ENCODE measurements at places on chromosomes 7 and 10. TPM values are rescaled to one million over a fixed set of nuclear protein-coding genes. Genes with fewer than 3 reads are reported as not detected.

GRCh38 chr10:117884093-117884492 lies 162.6 kb downstream of the RAB11FIP2 start:
- DNase-seq: no peak
- no peak overlapping the region for H3K27ac ChIP-seq
- no peaks in the 10 kb centered on the region for H3K36me3 ChIP-seq
- no peak overlapping the region for H3K4me3 ChIP-seq
- H3K27me3 ChIP-seq: no peaks in the 10 kb centered on the region

DNA sequence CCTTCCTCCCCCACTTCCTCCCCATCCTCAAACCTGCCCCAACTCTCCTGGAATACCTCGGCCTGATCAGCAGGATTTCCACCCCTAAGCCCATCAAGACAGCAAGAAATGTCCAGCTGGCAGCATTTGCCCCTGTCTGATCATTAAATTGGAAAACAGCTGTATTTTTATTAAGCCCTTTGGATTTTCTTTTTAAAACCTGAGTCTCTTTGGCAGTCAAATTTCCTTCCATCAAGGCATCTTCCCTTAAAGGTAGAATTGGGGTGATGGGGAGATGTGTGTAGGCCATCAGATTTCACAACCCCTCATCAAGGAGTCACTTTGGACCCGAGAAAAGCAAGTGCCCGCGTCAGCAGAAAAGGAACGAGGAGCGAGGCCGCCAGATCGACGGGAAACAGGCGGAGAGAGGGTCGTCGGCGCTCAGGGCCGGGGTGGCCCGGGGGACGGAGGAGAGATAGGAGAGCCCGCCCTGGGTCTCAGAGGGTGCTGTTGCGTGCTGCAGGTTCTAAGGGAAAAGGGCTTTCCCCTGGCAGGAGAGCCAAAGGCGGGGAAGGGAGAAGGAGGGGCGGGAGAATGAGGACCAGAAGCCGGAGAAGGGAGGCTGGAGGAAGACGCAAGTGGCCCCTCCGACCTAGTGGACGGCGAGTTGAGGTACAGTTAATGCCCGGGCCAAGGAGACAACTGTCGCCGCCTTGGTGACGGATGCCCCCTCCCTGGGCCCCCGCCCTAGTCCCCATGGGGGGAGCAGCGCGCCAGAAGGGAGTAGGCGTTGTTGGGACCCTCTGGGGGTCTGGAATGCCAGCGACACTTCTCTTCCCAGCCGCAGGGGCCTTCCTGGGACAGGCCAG lies 11.5 kb upstream of the GATA3 start:
- peak; percentile 20 for DNase-seq
- H3K4me1 ChIP-seq: peaks cover 74% of the 10 kb centered on the region
- no peak overlapping the region for H3K27ac ChIP-seq

- no peak overlapping the region for H3K27ac ChIP-seq
- peaks cover 15% of the 10 kb centered on the region for H3K36me3 ChIP-seq
- no peak overlapping the region for H3K4me3 ChIP-seq
- no peak for DNase-seq
- H3K4me1 ChIP-seq: no peaks in the 10 kb centered on the region
These were observed 39.0 kb upstream of the ADRA2A start for GRCh38 chr10:111037858-111038257.

DNA sequence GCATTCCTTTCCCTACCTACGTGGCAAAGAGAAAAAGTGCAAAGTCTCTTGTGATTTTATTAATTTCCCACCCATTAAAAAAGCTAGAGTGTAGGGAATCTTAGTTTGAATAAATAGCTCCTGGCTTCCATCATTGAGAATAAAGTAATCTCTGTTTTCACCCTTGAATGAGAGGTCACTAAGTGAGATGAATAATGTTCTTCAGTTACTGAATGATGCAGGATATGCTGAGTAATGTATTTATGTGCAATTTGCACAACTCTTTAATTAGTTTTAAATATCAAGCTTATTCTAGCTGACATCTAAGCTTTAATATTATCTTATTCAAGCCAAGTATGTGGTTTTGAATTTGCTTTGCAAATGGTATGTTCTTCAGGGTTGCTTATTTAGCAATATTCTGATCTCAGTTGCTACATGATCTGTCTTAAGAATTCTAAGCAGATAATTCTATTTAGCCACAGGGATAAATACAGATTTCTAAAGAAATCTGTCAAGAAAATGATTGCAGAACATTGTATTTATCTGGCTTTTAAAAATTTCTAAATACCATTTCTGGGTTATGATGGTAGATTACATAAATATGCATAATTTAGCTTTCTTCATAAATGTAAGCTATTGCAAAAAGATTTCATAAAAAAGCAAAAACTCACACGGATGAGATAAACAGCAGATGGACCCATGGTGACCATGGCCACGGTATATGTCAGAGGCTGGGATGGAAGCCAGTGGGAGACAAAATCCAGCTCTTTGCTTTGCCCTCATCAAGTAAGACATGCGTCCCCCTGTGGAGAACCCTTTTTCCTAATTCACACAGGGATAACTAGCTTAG lies 141.0 kb downstream of the MACC1 start:
- no peak for DNase-seq
- no peaks in the 10 kb centered on the region for H3K27me3 ChIP-seq
- H3K4me3 ChIP-seq: no peak overlapping the region
- no peaks in the 10 kb centered on the region for H3K4me1 ChIP-seq
- H3K27ac ChIP-seq: no peak overlapping the region
- no peaks in the 10 kb centered on the region for H3K36me3 ChIP-seq

DNA sequence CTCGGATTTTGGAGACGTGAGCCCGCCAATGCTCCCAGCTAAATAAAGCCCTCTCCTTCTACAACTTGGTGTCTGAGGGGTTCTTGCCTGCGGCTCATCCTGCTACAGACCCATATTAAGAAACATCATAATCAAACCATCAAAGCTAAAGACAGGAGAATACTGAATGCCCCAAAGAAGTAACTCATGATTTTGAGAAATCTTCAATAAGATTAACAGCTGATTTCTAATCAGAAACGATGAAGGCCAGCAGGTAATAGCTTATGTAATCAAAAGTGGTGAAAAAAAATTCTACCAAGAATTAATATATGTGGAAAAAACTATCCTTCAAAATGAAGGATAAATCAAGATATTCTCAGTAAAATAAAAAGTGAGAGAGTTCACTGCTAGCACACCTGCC lies 130.3 kb downstream of the DNAJC1 start:
- H3K36me3 ChIP-seq: peaks cover 21% of the 10 kb centered on the region
- DNase-seq: no peak
- H3K27me3 ChIP-seq: no peaks in the 10 kb centered on the region
- H3K4me1 ChIP-seq: no peaks in the 10 kb centered on the region
- H3K27ac ChIP-seq: no peak overlapping the region

DNA sequence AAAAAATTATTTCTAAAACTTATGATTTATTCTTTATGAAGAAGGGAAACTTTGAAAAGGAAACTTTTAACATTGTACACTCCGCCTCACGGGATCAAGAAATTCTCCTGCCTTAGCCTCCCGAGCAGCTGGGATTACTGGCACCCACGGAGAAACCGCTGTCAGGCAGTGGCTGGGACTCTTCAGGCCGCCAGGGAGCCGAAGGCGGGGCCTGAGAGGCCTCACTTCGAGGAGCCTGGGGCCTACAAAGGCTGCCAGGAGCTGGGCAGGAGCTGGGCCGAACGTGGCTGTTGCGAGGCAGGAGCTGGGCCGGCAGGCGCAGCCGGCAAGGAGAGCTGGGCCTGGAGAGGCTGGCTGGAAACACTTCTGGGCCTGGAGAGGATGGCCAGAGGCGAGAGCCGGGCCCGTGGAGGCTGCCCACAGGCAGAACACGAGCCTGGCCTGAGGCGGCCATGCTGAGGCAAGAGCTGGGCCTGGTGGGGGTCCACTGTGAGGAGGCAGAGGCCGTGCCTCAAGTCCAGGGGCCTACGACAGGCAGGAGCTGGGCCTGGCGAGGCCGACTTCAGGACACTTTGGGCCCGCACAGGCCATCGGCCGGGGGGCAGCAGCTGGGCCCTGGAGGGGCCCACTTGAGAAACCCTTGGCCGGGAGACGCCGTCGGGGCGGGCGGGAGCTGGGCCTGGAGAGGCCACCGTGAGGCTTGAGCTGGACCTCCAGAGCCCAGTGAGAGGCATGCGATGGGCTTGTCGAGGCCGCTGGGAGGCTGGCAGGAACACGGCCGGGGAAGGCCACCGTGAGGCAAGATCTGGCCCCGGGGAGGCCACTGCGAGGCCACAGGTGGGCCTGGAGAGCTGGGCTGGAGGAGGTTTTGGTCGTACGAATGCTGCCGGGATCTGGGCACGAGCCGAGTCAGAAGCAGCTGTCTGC lies 23.7 kb downstream of the MDH2 start:
- peaks cover 4% of the 10 kb centered on the region for H3K36me3 ChIP-seq
- H3K27ac ChIP-seq: no peak overlapping the region
- DNase-seq: no peak
- peaks cover 5% of the 10 kb centered on the region for H3K27me3 ChIP-seq

DNA sequence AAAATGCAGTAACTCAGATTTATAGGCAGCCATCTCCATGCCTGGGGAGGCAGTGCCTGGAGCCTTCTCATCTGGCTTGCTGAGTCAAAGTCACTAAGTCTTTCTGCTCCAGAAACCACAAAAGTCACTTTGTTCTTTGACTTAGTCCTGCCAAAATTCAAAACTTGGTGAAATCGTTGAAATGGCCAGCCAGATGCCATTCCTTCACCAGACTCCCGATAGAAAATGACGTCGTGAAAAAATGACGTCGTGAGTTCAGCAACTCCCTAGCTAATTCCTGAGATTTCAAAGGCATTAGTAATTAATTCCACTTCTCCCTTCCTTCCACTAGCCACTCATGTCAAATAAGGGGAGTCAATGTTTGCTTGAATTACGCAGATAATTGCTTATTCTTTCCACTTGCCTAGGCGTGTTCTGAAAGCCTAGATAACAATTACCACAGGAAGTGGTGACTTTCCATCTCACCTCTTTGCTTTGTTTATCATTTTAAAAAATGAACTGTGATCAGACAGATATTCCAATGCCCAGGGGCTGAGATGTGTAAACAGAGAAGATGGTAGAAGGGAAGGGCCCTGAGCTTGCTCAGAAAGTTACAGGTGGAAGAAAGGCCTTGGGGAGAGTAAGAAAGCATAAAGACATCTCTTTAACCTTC lies 48.5 kb upstream of the OSBPL3 start:
- no peak for DNase-seq
- H3K27ac ChIP-seq: no peak overlapping the region
- peaks cover 5% of the 10 kb centered on the region for H3K27me3 ChIP-seq
- H3K4me3 ChIP-seq: no peak overlapping the region

DNA sequence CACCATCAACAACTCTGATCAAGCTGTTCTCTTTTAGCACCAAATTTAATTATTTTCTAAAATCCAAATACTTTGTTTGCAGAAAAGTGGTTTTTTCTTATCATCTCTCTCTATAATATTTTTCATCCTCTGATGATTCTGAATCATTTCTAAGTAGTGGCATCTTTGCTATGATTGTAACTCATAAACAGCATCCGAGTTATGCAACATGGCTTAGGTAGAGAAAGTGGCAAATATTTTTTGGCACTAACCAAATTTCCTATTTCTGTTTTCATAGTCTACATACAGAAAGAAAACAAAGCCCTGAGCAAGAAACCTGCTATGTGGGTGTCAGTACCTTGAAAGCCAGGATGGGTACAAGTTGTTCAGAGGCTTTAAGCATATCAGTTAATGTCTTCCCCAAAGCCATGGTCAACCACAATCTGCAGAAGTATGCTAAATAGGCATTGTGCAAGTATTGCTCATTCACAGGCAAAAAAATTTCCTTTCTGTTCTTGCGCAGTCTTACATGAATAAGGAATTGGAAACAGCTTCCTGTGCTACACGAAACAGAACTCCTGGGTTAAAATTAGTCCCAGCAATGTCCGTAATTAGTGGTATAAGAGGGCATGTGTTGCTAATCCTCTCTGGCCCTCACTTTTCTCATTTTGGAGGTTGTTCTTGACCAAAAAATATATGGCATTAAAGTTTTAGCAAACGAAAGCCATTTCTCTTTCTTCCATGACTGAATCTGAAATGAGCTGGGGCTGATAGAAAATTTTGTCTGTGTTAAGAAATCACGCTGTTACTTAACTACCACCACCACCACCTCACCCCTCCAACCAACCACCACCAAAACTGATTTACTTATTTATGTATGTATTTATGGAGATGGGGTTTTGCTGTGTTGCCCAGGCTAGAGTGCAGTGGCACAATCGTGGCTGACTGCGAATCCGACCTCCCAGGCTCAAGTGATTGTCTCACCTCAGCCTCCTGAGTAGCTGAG lies 325.6 kb upstream of the MAGI2 start:
- DNase-seq: no peak
- no peak overlapping the region for H3K4me3 ChIP-seq
- H3K27me3 ChIP-seq: peaks cover 3% of the 10 kb centered on the region

GRCh38 chr10:117830787-117831212 lies 215.9 kb downstream of the RAB11FIP2 start:
- no peak overlapping the region for H3K27ac ChIP-seq
- DNase-seq: peak; percentile 12
- no peaks in the 10 kb centered on the region for H3K36me3 ChIP-seq
- H3K4me3 ChIP-seq: no peak overlapping the region

DNA sequence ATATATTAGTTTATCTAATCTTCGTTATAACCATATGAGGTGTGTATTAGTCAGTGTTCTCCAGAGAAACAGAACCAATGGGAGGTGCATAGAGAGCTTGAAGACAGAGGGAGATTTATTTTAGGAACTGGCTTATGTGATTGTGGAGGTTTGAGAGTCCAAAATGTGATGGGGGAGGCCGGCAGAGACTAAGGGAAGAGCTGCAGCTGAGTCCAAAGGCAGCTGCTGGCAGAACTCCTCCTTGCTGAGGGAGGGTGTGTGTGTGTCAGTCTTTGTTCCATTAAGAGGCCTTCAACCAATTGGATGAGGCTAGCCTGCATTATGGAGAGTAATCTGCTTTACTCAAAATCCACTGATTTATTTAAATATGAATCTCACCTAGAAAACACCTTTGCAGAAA lies 165.1 kb downstream of the SH3PXD2A start:
- DNase-seq: no peak
- H3K36me3 ChIP-seq: peaks cover 29% of the 10 kb centered on the region
- H3K27me3 ChIP-seq: peaks cover 21% of the 10 kb centered on the region
- peak overlapping the region; percentile 28 for H3K27ac ChIP-seq

DNA sequence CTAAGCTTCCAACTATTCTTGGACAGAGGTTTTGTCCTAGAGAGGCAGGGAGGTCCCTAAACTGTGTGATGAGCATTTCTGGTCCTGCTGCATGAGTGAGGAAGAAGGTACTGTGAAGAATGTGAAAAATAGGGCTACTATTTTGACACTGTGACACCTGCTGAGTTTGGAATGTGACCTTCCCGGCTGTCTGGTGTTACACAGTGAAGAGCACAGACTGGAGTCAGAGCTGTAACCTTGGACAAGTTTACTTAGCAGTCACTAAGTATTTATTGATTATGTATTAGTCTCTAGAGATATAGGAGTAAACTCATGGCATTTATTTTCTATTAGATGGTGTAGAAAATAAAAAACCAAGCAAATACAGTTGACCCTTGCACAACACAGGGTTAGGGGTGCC lies 12.3 kb downstream of the GOLGA7B start:
- H3K4me3 ChIP-seq: no peak overlapping the region
- no peak for DNase-seq
- no peaks in the 10 kb centered on the region for H3K4me1 ChIP-seq
- peaks cover 1% of the 10 kb centered on the region for H3K27me3 ChIP-seq

- DNase-seq: peak; percentile 18
- peaks cover 10% of the 10 kb centered on the region for H3K27me3 ChIP-seq
- H3K4me3 ChIP-seq: peak overlapping the region; percentile 98
- peak overlapping the region; percentile 83 for H3K27ac ChIP-seq
- peaks cover 13% of the 10 kb centered on the region for H3K36me3 ChIP-seq
These were observed 655 bp downstream of the LMTK2 start for GRCh38 chr7:98107313-98107721.

Gene VAX1
- 26.3 TPM for total RNA-seq

Gene ZNF804B
- total RNA-seq: not detected

Gene ALDH18A1
- total RNA-seq: 52.0 TPM

Gene ASNS
- 7.1 TPM for total RNA-seq

Gene SRRM3
- total RNA-seq: 27.1 TPM

Gene SPDYE11
- 0.13 TPM for total RNA-seq

Gene CACNB2
- 1.5 TPM for total RNA-seq

Gene SPDYE5
- total RNA-seq: not detected
